ENCODE measurements at places on chromosomes 4 and X.

GRCh38 chr4:8051644-8052043, 107.0 kb downstream of the ABLIM2 start:
- no peak for DNase-seq

- no peak for DNase-seq
These were observed 137.5 kb downstream of the MAGEB17 start for GRCh38 chrX:16304751-16305150.

DNA sequence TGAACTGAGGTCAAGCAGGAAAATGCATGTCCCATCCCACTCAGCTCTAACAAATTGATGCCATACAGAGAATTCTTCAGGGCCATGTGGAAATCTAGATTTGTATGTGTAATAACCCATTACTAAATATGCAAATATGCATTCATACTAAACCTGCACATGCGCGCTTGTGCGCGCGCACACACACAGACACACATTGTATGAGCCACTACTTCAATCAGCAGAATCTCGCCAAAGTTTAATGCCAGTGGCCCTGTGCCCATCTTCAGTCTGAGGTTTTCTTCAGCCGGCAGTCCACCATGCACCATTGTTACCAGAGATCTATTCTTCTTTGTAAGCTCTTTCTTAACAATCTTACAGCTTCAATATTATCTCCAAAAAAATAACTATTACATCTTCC, 276.4 kb downstream of the PDGFC start:
- DNase-seq, result no peak

- no peak for DNase-seq
These were observed 111.1 kb downstream of the CFAP299 start for GRCh38 chr4:80446664-80447063.

DNA sequence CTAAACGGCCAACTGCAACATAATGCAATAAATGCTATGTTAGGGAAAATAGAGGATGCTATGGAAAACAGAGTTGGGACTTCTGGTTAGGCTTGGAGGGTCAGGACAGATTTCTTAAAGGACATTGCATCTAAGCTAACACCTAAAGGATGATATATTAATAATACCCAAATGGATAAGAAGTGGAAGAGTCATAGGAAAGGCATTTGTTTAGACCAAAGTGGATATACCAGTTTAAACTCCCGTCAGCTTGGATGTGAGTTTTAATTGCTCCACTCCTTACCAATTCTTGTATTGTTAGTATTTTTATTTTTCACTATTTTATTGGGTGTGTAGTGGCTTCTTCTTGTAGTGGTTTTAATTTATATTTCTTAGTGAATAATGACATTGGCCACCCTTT, 93.9 kb downstream of the PTPN13 start:
- no peak for DNase-seq

- DNase-seq, result no peak
These were observed 723 bp downstream of the TMEM192 start for GRCh38 chr4:165111906-165112367.

DNA sequence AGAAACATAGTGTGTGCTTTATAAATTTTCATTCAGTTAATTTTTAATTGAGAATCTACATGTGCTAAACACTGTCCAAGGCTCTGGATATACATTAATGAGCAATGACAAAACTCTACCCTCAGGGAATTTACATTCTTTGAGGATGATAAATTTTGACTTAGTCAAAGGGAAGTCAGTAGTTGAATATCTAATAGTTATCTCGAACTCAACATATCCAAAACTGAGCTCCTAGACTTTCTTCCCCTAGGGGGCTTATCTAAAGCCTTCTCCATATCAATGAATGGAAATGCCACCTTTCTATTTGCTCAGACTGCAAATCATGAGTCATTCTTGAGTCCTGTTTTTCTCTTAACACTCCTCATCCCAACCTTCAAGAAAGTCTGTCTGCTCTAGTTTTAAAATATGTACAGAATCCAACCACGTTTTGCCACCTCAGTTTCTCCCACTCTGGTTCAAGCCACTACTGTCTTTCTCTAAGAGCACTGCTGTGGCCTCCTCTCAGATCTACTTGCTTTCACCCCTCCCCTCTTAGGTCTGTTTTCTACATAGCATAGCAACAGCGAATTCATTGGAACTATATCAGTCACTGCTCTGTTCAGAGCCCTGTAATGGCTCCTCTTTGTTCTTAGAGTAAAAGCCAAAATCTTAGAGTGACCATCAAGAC, 9.5 kb downstream of the PARM1 start:
- no peak for DNase-seq

DNA sequence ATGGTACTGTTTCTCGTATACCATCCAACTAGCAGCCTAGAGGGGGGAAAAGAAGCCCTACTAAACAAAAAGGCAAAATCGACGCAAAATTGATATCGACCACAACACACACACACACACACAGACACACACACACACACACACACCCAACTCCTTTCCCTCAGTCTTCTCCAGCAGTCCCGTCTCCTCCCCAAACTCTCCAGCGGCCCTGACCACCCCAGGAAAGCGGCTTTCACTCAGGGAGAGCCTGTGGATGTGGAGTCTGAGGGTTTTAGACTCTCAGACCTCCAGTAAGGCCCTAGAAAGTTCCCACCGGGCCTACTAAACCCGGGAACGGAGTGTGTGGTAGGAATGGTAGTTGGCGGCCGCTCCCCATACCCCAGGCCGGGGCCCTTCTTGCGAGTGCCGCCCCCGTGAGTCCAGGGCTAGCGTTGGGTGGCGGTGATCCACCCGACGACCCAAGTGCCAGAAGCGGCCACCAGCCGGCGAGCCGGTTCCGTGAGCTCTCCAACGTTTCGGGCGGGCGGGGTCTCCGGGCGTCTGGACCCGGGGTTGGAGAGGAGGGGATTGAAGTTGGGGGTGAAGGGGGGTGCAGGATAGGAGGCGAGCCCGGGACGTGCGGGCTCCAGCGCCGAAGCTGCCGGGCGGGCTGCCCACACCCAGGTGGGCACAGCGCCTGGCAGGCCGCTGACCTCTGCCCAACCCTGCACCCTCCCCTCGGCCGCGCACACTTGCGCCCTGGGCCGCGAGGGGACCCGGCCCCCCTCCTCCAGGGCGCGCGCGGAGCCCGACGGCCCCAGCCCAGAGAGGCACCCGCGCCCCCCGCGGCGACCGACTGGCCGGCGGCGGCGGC, 13.7 kb downstream of the ARX start:
- no peak for DNase-seq

DNA sequence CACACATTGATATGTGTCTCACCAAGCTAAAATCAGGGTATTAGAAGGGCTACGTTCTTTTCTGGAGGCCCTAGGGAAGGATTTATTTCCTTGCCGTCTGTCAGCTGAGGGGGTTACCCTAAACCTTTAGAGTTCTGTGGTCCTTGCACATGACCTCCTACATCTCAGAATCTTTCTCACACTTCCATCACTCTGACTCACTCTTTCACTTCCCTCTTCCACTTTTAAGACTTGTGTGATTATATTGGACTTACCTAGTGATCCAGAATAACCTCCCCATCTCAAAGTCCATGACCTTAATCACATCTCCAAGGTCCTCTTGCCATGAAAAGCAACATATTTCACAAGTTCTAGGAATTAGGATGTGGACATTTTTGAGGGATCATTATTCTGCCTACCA, 53.6 kb upstream of the FUNDC1 start:
- DNase-seq, result no peak

DNA sequence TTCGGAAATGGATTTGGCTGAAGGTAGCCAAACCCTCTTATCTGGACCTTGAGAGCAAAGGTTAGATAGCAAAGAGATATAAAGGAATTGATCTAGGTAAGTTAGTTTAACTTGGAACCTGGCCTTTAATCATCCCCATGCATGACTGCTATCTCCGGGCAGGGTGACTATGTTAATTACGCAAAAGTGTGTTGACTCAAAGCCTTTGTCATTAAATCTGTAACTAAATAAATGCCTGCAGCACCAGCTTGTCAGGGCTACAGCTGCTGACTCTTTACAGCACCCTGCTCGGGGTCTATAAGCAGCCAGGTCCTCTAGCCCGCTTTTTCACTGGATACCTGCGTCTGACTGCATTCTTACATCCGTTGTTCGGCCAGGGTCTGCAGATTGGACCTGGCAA, 201.7 kb downstream of the TBCK start:
- no peak for DNase-seq

DNA sequence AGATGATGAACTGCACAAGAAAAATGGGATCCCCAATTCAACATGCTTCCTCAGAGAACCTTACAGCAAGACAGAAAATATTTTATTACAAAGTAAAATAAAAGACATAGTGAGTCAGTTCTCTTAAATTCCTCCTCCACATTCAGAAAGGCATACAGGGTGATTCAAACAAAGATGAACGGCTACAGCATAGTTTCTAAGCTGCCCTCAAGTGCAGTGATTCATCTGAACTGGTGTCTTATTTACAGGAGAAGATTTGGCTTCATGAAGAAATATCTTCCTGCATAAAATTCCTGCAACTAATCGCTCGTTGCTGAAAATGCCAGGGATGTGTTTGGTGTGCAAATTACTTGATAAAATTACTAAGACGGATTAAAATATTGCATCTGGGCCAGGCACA, 103.6 kb downstream of the PRKX start:
- DNase-seq, result no peak

DNA sequence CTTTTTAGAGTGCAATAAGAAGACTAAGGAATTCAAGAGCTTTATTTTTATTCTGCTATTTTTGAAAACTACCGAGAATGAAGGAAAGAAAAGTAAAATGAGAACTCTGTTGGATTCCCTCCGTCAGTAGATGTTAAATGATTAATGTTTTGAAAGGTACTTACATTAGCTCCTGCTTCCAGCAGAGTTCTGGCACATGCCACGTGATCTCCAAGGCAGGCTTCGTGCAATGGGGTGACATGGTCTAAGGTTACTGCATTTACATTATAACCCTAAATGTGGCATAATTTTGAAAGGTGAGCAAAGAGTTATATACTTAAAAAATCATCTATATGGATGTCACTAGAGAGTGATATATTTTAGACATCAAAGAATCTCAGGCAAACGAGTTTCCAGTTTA, 26.8 kb upstream of the SPATA4 start:
- no peak for DNase-seq

DNA sequence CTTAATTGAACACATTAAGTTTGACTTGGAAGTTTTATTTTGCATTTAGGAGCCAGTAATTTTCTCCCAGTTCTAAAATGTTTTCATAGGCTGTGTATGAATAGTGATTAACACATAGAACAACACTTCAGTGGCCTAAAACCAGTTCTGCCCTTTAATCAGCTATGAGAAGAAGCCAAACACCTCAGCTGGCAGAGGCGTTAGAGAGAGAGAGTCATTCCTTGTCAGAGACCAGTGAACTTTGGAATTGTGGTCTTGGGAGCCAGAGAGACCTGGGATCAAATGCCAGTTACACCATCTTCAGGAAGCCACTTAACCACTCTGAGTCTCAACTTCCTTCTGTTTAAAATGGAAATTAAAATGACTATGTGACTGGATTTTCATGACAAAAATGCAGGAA, 39.3 kb upstream of the PRPS2 start:
- no peak for DNase-seq

DNA sequence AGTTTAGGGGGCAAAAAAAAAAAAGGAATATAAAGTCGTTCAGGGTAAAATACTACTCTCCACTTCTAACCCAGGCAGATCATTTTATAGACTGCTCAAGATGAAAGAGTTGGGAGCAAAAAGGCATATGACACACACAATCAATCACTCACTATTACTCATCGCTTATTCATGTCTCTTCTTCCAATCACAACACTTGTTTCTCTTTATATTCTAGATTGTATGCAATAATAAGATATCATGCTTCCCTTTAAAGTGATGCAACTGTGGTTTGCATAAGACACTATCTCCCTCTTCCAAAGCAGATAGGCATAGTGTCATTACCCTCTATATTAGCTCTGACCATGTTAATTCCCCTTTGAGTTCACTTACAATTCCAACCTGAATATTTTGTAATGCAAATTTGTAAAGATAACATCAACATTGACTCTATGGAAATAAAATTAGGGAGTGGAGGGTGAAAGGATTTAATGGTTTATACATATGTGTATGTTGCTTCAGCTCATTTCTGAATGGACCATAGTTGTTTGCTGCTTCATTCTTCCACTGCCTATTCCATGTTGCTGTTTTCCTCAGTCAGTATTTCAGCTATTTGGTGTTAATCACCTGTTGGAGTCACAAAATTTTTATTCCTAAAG, 154.9 kb upstream of the EPHA5 start:
- DNase-seq, result no peak

GRCh38 chrX:48715876-48716502, 19.5 kb downstream of the SUV39H1 start:
- DNase-seq, result no peak

GRCh38 chr4:8507624-8508023, 67.0 kb downstream of the TRMT44 start:
- no peak for DNase-seq

GRCh38 chr4:513327-513726, 14.3 kb downstream of the PIGG start:
- DNase-seq, result no peak

- no peak for DNase-seq
These were observed 1591.4 kb upstream of the PCDH7 start for GRCh38 chr4:29128810-29129209.

DNA sequence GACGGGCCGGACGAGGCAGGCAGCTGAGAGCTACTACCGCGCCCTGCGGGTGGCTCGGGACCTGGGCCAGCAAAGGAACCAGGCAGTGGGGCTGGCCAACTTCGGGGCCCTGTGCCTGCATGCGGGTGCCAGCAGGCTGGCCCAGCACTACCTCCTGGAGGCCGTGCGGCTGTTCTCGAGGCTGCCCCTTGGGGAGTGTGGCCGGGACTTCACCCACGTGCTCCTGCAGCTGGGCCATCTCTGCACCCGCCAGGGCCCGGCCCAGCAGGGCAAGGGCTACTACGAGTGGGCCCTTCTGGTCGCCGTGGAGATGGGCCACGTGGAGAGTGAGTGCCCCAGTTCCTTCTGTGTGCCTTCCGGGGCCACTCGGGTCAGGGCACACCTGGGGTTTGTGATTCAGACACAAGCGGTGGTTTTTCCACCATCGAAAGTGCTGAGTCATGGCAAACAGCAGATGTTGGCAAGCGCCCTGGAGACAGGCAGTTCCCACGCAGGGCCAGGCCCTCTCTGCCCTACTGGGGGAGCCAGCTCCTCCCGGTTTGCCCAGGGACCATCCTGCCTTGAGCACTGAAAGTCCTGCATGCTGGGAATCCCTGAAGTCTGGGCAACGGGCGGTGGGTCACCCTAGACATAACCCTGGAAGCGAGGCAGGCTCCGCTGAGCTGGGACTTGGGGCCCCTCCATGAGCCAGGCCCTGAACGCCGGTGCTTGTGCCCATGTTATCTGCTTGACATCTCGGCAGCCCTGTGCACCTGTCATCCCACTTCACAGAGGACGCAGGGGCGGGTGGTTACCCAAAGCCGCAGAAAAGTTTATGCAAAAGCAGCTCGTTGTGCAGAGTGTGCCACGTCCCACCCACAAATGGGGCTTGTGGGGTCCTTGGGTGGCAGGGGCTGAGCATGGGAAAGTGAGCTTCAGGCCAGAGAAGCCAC, 29.5 kb downstream of the SH3TC1 start:
- DNase-seq, result peak; percentile 57
